Caco-2 (cell line): ENCODE measurements at places on chromosomes 7 and 10.

DNA sequence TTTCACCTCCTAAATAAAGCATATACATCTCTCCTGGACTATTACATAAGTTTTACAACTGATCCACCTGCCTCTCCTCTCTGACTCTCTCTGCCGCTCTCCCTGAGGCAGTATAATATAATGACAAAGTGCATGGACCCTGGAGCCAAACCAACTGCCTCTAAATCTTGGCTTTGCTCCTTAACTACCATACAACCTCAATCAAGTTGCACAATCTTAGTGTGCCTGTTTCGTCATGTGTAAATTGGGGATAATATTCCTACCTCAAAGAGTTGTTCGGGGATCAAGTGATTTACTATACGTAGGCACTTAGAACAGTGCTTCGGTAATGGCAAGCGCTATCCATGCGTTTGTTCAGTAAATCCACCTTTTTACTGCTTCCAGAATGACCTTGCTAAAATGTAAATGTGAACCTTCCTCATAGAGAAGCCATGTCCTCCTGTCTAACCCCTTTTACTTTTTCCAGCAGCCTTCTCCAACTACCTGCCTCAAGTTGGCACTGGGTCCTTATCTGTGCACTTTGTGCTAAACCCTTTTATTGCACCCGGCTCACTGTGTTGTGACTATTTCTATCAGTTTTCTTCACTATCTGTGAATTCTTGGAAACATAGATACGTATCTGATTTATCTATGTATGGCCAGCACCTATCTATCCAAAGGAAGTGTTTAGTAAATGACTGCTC, 30.6 kb upstream of the DLD start:
- peak; percentile 47 for DNase-seq

DNA sequence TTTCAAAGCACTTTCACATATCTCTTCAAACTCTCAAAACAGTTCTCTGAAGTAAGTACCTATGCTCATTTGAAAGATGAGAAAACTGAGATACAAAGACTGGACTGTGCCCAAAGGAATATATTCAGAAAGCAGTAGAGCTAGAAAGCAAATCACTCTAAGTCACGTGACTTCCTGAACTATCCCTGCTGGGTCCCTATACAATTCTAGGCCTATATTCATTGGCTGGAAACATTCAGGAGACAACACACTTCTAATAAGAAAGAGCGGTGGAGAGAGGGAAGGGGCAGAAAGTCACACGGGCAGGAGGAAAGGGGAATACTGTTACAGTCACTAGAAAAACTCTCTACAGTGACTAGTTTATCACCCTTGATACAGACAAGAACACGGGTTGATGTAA, 140.0 kb downstream of the CHCHD3 start:
- DNase-seq = no peak

GRCh38 chr7:24908727-24909126, 71.3 kb downstream of the OSBPL3 start:
- DNase-seq = no peak

DNA sequence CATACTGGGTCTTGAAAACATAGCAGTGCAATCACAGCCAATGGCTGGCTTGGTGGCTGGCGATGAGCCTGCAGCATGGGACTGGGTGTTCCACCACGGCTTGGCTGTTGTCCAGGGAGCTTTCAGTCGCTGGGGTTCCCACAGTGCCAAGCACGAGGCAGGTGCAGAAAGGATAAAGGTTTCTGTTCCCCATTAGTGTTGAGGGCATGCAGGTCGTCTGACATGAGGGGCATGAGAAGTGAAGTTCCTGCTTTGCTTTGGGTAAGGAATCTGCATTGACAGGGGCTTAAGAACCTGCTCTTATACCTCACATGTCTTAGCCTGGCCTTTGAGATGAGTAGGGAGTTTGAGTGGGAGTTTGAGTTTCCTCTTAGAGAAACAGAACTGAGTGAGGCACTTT, 9.0 kb upstream of the CFTR start:
- DNase-seq = no peak

DNA sequence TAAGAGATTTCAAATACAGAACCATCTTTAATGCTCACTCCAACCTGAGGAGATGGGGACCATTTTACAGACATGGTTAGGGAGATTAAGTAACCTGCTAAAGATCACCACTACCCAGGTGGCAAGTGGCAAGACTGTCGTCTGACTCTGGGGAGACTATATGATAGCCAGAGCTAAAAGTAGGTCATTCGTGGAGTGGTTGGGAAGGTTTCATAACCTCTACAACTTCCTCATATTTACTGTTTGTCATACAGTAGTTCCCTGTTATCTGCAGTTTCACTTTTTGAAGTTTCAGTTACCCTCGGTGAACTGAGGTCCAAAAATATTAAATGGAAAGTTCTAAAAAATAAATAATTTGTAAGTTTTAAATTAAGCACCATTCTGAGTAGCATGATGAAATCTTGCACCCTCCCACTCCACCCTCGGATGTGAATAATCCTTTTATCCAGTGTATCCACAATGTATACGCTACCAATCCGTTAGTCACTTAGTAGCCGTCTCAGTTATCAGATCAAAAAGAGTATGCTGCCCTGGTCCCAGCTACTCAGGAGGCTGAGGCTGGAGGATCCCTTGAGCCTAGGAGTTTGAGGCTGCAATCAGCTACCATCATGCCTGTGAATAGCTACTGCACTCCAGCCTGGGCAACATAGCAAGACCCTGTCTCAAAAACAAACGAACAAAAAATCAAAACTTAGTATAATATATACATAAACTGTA, 14.9 kb upstream of the LGI1 start:
- DNase-seq = no peak

GRCh38 chr10:117411479-117412399, 36.5 kb upstream of the PDZD8 start:
- DNase-seq = no peak
